ENCODE measurements at places on chromosomes 3 and 15.

DNA sequence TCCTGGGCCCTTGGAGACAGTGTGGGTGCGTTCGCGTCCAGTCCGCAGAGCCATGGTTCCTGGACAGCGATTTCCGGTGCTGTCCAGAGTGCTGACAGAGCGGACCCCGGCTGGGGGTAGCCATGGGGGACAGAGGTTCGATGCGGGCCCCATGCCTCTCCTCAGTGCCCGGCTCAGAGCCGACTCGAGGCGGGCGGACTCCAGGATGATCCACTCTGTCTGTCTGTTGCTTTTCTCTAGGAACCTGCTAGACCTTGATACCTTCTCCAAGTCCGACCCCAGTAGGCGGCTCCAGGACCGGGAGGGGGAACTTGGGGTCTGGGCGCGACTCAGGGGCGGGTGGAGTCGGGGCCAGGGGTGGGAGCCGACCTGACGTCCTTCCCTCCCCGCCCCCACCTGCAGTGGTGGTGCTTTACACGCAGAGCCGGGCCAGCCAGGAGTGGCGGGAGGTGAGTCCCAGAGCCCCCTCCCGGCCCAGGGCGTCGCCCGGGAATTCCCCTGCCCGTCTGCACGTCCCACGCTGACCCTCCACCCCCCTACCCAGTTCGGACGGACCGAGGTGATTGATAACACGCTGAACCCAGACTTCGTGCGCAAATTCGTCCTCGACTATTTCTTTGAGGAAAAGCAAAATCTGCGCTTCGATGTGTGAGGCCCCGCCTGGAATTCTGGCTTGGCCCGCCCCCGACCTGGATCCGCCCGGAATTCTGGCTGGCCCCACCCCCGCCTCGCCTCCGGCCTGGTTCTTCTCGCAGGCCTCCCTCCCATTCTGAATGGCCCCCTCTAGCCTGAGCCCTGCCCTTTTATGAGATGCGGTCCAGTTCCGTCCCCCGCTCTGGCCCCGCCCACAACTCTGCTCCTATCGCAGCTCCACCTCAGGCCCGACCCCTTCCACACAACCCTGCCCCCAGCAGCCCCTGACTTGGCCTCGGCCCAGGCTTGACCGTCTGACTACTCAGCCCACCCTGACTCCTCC, 1.0 kb downstream of the CPNE9 start:
- DNase-seq = no peak

DNA sequence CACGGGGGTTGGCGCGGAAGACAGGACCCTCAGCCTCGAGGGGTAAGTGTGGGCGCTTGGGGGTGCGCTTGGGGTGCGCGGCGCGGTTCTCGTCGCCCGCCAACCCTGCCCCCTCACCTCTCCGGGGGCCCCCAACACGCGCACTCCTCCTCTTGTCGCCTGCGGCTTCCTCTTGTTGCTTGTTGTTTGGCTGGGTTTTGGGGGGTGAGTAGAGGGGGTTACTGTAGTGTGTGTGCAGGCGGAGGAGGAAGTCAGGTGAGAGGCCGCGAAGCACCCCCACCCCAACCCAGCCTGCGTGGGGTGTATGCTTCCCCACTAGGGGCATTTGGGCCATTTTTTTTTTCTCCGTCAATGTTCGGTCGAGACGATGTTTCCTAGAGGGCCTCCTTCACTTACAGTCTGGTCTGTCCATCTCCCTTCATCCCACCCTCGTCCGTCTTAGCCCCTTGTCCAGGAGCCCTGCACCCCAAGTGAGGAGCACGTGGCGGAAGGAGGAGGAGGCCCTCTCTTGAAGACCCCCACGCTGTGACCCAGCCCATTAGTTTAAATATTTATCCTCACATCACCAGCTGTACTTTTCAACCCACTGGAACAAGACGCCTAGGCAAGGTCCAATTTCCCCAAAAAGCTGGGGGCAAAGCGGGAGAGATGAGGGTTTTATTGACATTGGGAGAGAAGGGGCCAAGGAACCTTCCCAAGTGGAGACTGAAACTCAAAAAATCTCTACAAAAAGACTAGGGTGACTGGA, 20.4 kb upstream of the SATB1 start:
- no peak for DNase-seq

DNA sequence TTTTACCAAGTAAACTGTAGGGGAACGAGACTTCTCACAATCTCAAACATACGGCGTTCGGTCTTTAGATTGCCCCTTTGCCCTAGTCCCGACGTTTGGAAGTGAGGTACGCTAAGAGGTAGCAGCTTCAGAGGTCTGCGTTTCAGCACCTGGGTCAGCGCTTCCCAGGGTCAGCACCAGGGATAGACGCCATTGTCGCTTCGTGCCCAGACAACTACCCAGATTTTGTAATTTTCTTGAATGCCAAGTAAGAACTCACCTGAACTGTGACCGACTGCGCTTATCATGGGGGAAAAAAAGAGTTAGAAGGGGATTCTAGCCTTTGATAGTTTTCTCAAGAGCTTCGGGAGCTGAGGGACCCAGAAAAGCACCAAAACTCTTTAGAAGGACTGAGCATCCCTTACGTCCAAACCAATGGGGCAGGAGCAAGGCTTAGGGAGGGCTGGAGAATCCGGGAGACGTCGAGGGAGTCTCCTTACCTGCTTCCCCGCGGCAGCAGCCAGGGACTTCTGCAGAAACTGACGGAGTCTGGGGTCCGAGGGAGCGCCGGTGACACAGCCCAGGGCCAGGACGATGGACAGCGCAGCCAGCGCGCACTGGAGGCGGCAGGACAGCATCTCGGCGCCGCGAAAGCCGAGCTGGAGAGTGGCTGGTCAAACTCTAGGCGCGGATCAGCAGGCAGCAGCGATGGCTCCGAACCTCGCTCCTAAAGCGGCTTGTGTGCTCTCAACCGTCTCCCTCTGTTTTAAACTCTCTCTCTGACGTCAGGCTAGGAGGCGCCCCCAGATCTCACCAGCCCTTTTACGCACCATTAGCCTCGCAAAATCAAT, at the start of gene SST:
TSS of gene SST (minus strand) at position 720 of the 830 bp plus-strand sequence. CDS start at position 617, 103 bp downstream.
- no peak for DNase-seq

DNA sequence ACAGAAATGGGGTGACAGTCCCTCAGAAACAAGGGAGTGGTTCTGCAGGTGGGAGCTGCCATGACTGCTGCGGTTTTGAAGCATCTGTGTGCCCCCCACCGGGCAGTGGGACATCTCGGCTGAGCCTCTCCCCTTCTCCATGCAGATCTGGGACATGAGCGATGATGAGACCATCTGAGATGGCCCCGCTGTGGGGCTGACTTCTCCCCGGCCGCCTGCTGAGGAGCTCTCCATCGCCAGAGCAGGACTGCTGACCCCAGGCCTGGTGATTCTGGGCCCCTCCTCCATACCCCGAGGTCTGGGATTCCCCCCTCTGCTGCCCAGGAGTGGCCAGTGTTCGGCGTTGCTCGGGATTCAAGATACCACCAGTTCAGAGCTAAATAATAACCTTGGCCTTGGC, 89.0 kb downstream of the VGLL4 start:
- DNase-seq = no peak

DNA sequence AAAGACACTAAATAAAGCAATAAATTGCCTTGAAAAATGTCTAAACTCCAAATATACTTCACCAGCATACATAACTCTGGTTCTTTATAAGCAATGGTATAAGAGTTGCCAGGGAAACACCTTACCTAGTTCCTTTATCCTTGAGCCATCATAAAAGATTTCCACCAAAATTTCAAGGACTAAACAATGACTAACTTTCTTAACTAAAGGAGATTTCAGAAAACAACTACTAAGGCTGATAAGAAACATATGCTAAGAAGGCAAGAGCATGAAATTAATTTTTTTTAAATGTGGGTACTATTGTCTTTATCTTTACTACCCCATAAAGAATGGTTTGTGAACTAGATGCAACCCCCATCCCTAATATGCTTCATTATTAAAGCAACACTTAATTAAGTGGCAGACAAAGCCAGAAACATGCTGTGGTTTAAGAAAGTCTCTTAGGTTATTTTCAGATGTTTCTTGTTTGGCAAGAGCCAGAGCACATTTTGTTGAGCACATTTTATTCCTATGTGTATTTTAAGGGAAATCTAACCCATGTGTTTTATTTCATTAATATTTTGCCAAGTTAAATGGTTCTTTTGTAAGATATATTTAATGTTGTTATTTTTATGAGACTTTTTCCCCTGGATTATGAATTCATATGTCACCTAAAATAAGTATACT, 17.4 kb upstream of the VEPH1 start:
- no peak for DNase-seq

Data from stimulated activated CD8-positive, alpha-beta memory T cell treated with anti-CD3 and anti-CD28 coated beads, Interleukin-15, amount 100 ng/mL, for 24 hours (primary cell).